Diencephalon (tissue), 1 donor: ENCODE measurements at places on chromosomes 3 and 15. TPM values are rescaled to one million over a fixed set of nuclear protein-coding genes. Genes with fewer than 3 reads are reported as not detected.

The ELP6 gene
- 42.4 TPM for total RNA-seq

The SPINT1 gene
- total RNA-seq, result 6.9 TPM

The IL12A gene
- total RNA-seq, result 1.4 TPM

The SNRPN gene
- total RNA-seq, result 445 TPM

The MESP2 gene
- 0.92 TPM for total RNA-seq

The CACNA1D gene
- 30.9 TPM for total RNA-seq

The C3orf22 gene
- not detected for total RNA-seq

The GABRR3 gene
- total RNA-seq, result not detected

The POC1A gene
- total RNA-seq, result 5.1 TPM
